Tibial artery (tissue), 4 donors: ENCODE measurements at places on chromosomes 7 and 10.

DNA sequence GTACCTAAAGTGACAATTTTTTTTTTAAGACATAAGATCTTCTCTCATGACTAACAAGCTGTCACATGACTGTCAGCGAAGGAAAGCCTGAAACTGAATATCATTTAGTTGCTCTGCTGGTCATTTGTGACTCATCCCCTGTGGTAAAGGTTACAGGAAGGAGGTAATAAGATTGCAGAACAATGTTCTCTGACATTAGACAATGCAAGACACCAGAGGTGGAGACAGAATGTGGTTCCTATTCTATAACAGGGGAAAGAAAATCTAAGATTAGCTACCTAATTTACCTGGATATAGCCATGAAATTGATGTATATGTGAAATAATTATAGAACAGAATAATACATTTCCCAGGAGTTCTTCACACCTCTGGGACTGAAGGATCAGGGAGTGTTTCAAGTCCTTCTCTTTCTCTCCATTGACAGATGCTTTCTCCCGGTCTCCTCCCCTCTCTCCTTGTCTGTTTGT, 47.7 kb downstream of the LRGUK start:
- DNase-seq = no peak

GRCh38 chr10:122492999-122493481, 31.7 kb downstream of the HTRA1 start:
- DNase-seq = peak; percentile 68

GRCh38 chr7:94450044-94450697, 55.5 kb downstream of the COL1A2 start:
- DNase-seq = no peak

DNA sequence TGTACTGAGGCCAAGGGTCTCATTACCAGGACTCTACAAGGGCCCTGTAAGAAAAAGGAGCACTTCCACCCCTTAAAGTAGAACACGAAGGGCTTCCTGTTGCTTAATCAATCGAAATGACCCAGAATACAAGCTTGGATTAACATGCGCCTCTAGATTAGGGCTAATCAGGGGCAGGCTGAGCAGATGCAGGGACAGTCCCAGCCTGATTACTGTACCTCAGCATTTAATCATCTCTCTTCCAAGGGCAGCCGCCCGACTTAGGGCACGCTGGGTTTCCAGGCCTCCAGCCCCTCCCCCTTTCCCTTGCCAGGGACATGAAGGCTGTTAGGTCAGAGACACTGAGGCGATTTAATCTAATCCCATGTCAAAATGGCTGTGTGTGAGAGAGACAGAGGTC, 138.6 kb downstream of the NRF1 start:
- no peak for DNase-seq

GRCh38 chr7:143361552-143362130, 872 bp downstream of the FAM131B start:
- DNase-seq = no peak

GRCh38 chr7:1611708-1612241, 41.9 kb upstream of the PSMG3 start:
- DNase-seq = no peak

- DNase-seq = no peak
Observed at GRCh38 chr10:11535346-11535959, 76.0 kb downstream of the USP6NL start.

- no peak for DNase-seq
Observed at GRCh38 chr10:128943111-128943510, 523.9 kb upstream of the MGMT start.

DNA sequence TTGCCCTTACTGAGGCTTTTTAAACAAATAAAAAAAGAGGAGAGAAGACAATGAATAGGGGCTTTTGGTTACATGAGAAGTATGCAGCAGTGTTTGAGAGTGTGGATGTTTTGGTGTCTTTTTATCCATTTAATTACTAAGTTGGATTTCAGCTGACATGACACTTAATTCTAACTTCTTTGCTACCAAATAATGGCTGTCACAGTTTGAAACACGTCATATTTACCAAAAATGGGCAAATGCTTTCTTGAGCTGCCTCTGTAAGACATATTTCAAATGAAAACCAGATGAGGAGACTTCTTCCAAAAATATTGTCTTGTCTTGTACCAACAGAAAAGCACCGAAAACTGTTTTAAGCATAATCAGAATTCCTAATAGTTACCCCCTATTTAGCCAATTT, 4.0 kb downstream of the ABCB4 start:
- DNase-seq = no peak

DNA sequence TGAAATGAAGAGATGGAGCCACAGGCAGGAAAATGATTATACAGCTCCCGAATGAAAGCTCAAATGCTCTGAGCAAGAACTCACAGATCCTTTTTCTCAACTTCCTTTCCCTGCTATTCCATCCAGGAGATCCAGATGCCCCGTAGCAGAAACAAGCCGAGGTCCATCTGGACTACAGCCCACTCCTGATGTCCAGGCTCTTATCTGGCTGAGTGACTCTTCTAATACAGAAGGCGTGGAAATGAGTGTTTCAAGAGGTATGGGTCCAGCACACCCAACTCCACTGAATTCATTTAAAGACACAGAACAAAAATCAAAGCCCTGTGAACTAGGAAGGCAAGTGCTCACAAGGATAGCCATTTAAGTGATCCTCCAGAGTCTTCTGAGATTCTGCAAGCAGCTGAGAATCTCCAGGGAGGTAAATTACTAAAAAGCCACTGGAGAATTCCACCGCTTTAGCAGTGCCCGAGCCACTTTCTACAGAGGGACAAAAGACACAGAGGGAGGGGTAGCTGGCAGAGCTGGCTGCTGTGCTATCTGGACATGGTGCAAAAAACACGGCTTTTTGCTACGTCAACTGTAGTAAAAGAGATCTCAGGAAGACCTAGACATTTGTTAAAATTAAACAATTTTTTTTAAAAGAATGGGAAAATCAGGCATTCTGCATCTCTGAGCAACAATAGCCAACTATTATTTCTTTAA, 24.5 kb downstream of the FAM171A1 start:
- no peak for DNase-seq

GRCh38 chr10:66844176-66844942, 81.5 kb upstream of the LRRTM3 start:
- no peak for DNase-seq

DNA sequence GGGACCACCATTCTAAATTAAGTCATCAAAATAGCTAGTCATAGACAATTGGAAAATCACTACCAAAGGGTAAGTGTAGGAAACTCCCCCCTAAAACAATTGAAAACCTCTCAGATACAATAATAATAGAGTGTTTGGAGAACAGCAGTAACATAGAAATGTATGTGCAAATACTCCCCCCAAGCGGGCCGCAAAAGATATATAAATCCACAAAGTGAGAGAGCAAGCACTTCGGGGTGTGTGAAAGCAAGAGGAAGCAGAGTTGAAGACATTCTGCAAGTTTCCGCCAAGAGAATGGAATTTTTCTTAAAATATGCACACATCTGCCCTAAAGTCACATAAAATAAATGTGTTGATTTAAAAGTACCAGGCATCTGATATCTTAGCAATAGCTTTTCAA, 33.3 kb downstream of the CHCHD3 start:
- no peak for DNase-seq

- DNase-seq = no peak
Observed at GRCh38 chr10:11261687-11262493, 244.2 kb downstream of the CELF2 start.

DNA sequence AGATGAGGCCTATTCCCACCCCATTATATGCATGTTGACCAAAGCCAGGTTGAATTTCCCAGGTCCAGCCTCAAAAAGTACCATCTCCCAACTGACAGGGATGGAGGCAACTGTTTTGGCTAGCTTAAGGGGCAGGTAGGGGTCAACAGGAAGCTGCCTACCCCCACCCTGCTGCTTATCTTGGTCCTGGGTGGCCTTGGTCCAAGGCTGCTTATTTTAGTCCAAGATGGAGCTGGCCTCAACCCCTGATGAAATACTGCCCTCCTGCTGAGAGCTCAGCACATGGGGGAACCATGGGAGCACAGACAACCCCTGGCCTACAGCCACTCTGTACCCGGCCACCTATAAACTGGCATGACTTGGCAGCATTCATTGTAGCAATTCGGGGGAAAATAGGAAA, 23.1 kb downstream of the MYO1G start:
- DNase-seq = no peak

GRCh38 chr10:60921633-60922032, 22.4 kb downstream of the RHOBTB1 start:
- DNase-seq = no peak

DNA sequence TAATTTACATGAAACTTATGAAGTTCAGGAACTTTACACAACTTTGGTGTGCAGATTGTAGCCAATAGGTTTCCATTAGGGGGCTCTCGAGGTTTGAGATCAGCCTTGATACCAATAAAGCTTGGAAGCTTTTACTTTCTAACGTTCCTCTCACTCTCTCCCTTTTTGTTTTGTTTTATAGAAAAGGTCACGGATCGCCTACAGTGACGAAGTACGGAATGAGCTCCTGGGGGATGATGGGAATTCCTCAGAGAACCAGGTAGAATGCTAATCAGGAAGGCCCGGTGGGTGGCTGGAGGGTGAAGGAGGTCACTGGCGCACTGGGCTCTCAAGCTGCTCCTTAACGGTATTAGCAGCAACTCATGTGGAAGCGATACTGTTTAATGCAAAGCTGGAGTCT, 79.9 kb downstream of the VTI1A start:
- no peak for DNase-seq

DNA sequence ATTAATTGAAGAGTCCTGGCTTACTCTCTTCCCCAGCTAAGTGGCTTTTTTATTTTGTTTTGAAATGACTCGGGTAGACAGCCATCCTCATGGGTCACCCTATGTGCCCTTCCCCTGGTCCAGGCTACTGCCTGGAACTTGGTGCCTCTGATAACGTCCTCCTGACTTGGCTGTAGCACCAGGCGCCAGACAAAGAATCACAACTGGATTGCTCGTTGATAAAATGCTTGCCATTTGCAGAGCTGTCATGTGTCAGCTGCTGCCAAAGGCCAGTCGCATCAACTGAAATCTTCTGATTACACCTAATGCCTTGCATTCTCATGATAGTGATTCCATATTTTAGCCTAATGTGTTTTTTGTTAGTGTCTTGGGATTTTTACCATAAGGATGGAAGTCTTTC, 27.4 kb upstream of the ABLIM1 start:
- DNase-seq = peak; percentile 23

GRCh38 chr10:25877296-25877695, 56.7 kb upstream of the MYO3A start:
- no peak for DNase-seq

GRCh38 chr7:8639668-8640067, 206.3 kb downstream of the NXPH1 start:
- DNase-seq = no peak
